ENCODE measurements at places on chromosomes 7 and 10. TPM values are rescaled to one million over a fixed set of nuclear protein-coding genes. Genes with fewer than 3 reads are reported as not detected.

The ZNF503 gene
- total RNA-seq: 0.56 TPM

GRCh38 chr7:118182593-118183427 is 1.2 kb upstream of the LSM8 start:
- DNase-seq: no peak

The SEMA3A gene
- total RNA-seq: 0.75 TPM

DNA sequence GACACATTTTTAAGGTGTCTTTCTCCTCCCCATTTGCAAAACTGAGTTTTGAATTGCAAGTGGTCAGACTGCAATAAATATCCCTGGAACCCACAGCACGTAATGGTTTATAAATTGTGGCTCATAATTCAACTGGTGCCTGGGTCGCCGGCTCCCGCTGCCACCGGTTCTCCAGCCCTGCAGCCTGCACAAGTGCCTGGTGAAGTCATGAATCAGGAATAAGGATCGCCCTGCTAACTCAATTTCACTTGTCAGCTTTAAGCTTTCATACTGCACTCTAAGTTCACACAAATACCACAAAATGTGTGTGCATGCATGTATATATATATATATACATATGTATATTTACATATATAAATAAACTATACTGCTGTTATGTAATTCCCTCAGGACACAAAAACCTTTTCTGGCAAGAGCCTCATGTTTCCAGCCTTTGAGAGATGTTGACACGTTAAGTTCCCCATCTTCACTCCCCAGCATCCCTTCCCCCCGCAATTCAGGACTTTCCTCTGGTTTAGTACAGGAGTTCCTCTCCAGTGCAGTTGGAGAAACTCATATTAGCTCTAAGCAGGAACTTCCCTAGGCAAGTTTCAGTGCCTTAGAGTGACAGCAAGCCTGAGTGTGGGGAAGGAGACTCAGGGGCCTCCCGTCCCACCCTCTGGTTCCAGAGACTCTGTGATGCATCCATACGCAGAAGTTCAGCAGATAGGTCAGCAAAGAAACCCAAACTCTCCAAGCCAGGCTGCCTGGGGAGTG is 129.2 kb upstream of the UNC5B start:
- no peak for DNase-seq

DNA sequence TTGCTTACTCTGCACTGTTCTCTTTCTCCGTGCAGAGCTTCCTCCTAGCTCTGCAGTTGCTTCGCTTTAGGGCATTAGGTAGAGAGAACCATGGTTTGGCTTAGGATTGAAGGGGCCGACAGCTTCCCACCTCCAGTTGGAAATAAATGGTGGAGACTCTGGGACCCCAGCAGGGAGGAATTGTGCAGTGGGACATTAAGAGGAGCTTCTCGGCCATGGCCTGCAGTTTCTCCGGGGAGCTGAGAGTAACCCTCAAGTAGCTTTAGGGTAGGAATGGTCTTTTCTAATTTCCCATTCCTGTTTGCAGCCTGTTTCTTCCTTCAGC is 1.2 kb downstream of the SUFU start:
- no peak for DNase-seq

- no peak for DNase-seq
Measured at GRCh38 chr7:154978017-154978416, 24.9 kb downstream of the PAXIP1 start.

DNA sequence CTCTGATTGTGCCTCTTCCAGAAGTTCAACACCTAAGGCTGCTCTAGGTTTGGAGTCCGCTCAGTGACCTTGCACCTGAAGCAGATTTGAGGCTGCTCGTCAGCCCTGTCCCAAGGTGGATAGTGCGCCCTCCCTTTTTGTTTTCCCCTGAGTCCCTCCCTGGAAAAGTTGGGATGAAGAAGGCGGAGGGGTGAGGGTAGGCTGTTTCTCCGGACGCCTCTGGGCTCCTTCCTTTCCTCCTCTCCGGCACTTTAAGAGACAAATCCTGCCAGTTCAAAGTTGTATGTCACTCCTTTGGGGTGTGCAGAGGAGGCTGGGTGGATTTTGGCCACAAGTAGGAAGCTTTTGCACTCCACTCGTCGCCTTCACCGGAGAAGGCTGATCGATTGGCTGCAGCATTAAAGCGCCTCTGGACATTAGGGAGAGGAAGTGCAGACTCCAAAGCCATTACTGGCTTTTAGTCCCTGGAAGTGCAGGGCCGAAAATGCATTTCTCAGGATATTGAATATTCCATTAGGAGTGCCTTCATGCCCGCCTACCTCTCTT is 81.9 kb upstream of the PRKG1 start:
- DNase-seq: no peak

The FAM25G gene
- not detected for total RNA-seq

- no peak for DNase-seq
Measured at GRCh38 chr7:82926477-82926876, 236.2 kb downstream of the PCLO start.

GRCh38 chr10:98209441-98209840 is 58.6 kb downstream of the LOXL4 start:
- no peak for DNase-seq

DNA sequence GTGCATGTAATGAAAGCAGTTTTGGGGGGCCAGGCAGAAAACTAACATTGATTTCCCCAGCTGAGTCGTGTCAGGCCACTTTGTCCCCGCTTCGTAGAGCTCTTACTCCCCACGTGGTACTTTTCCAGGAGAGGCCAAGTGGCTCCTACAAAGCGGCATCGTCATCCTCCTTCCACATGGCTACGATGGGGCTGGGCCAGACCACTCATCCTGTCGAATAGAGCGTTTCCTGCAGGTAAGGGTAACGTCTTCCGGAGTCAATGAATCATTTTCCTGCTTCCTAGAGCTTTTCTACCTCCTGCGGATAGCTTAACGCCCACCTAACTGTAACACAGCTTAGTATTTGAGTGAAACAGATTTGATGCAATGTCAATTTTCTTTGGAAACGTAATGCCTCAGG is 21.7 kb upstream of the SEC61A2 start:
- DNase-seq: no peak

DNA sequence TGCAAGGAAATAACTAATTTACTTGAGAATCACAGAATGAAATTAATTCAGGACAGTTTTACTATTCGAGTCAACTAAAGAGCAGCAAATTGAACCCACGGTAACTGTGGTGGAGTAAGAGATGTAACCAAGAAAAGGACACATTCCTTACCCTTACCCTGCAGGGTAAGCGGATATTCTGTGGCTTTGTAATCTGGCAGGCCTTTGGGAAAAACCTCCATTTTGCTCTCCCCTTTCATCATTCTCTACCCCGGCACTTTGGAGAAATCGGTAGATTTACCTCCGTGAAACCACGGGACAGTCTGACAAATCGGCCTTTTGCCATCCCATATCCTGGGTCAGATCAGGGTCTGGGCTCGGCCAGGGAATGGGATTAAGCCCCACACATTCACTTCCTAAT is 18.4 kb downstream of the RCC1L start:
- no peak for DNase-seq

The MARCHF5 gene
- 27.4 TPM for total RNA-seq

The ITIH2 gene
- not detected for total RNA-seq

DNA sequence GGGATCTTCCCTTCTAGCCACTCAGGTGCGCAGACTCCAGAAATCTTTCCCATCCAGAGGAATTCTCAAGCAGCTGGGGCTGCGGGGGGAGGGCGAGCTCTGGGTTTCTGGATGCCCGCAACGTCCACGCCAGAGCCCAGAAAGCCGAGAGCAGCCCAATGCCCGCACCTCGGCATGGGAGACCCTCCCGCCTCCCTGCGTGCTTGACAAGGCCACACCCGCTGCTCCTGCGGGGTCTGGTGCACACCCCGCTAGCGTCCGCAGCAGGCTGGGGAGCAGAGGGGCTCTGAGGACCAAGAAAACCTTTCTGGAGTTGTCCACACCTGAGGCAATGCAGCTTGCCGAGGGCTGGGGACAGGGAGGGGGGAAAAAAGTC is 66.2 kb downstream of the SLC29A4 start:
- no peak for DNase-seq

DNA sequence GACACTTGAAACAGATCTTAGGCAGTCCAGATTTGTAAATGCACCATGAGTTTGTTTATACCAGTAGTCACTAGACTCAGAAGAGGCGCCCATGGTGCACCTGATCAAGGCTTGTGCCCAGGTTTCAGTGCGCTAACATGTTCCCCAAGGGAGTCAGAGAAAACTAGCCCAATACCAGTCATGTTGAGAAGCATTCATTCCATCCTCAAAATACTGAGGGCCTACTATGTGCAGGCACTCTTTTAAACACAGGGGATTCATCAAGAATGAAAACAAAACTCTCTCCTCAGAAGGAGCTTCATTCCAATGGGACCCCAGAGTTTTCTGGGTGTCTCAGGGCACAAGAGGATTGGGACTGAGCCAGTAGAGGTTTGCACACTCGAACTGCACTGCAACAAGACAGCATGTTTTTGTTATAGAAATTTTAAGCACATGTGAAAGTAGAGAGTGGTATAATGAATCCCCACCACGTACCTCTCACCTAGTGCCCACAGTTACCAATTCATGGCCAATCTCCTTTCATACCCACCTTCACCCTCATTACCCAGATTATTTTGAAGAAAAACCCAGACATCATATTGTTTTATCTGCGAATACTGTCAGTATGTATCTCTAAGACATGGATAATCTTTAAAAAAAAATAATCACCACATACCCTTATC is 55.0 kb upstream of the ARID5B start:
- no peak for DNase-seq

The TLX1 gene
- total RNA-seq: not detected

DNA sequence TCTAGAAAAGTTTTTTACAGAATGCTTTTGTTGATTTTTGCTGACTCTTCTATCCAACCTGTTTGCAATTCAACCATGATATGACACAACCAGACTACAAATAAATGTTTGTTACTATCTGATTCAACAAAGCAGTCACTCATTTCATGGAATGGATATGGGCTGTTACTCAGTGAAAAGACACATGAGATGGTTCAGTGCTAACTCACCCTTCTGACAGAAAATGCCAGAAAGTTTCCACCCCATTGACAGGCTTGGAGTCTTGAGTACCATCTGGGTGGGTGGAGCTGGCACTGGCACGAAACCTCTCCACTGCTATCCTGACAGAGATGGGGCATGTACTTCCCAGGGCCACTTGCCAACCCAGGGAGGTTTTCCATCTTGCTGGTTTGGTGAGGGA is 39.5 kb downstream of the RBM28 start:
- no peak for DNase-seq

The PANK1 gene
- 2.1 TPM for total RNA-seq

GRCh38 chr10:3779158-3779741 is 5.8 kb downstream of the KLF6 start:
- DNase-seq: no peak

DNA sequence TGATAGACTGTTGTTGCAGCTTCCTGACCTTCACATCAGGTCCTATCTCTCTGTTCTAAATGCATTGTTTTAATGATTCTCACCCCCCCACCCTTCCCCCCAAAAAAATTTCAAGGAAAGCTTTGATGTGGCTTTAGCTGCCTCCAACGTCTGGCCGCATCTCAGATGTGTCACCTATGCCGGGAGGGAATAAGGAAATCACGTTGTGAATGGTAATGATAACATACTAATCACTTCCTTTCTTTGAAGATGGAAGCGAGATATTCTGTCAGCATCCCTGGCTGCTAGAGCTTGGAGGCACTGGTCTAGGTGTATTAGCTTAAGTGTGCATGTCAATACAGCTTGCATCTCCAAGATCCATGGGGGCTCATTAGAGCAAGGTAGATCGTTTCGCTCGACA is 89.6 kb downstream of the VTI1A start:
- DNase-seq: no peak

The GHITM gene
- 197 TPM for total RNA-seq

The CLRN3 gene
- total RNA-seq: not detected

DNA sequence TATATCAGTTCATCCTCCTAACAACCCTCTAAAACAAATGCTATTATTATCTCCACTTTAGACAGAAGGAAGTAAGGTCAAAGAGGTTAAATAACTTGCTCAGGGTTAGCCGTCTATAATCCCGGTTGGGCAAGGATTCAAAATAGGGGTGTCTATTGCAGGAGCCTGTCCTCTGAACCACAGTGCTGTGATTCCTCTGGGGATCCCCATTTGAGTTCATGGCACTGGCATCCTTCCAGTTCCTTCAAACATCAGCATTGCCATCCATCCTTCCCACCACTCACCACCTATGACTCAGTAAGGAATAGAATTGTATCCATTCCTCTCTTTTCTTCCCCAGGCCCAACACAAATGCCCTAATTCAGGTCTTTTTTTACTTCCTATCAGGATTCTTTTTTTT is 25.6 kb downstream of the HPS6 start:
- DNase-seq: no peak

The CALN1 gene
- not detected for total RNA-seq

The SFTPA1 gene
- not detected for total RNA-seq

GRCh38 chr10:13503745-13504463 is 24.9 kb downstream of the BEND7 start:
- no peak for DNase-seq

The DCLRE1A gene
- total RNA-seq: 16.6 TPM

- no peak for DNase-seq
Measured at GRCh38 chr7:151859111-151859947, 17.6 kb downstream of the PRKAG2 start.

DNA sequence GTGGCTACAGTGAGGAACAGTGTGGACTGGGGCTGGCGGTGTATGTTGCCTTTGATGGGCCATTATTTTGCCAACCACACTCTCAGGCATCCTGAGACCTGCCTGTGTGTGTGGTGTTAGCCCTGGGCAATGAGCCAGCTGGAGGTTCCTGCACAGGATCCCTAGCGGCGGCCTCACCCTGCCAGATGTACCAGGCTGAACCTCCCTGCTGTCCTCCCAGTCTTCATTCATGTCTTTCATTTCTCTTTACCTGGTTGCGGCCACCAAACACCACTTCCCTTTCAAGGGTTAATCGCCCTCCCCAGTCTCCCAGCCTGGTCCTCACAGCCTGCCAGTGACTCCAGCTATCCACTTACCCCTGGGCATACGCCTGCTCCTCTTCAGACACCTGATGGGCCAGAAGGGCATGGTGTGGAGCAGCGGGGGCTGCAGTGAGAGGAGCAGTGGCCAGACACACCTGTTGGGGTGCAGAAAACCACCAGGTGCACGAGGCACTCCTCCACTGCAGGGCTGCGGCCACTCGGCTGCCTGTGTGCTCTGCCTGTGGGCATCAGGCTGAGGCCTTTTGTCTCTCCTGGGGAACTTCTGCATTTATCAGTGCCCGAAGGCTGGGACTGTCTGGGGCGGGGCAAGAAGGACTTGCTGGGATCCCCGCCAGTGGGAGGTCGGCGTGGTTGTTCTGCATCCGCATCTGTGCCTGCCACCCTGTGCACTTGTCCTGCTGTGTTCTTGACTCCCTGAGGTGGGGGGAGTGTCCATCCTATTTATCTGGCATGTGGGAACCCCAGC is 111.6 kb downstream of the ARHGAP22 start:
- no peak for DNase-seq

GRCh38 chr7:45359776-45360175 is 202.2 kb downstream of the RAMP3 start:
- DNase-seq: no peak

The KCNH2 gene
- 0.34 TPM for total RNA-seq

The PGAM2 gene
- 0.27 TPM for total RNA-seq

The PNLIPRP1 gene
- not detected for total RNA-seq

The GIMAP5 gene
- 48.3 TPM for total RNA-seq

DNA sequence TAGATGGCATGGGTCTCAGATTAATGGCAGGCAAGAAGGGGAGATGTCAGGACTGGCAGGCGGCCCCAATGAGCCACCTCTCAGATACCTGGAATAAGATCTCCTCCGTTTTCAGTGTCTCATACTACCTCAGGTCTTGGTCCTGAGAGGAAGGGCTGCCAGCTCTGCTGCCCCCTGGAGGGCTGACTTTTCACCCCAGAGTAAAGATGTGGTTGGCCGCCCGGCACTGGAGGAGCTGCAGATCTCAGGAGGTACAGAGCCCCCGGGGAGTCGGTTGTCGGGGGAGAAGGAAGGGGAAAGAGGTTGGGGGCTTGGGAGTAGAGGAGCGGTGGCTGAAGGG is 642 bp upstream of the COL13A1 start:
- peak; percentile 62 for DNase-seq

GRCh38 chr10:36110097-36110496 is 468.0 kb upstream of the FZD8 start:
- no peak for DNase-seq
